ENCODE measurements at places on chromosomes 2 and 18.

- DNase-seq = no peak
These were observed 311.8 kb downstream of the LNPK start for GRCh38 chr2:175690113-175690837.

- DNase-seq = no peak
These were observed 809.0 kb upstream of the FAM98A start for GRCh38 chr2:34408100-34408499.

DNA sequence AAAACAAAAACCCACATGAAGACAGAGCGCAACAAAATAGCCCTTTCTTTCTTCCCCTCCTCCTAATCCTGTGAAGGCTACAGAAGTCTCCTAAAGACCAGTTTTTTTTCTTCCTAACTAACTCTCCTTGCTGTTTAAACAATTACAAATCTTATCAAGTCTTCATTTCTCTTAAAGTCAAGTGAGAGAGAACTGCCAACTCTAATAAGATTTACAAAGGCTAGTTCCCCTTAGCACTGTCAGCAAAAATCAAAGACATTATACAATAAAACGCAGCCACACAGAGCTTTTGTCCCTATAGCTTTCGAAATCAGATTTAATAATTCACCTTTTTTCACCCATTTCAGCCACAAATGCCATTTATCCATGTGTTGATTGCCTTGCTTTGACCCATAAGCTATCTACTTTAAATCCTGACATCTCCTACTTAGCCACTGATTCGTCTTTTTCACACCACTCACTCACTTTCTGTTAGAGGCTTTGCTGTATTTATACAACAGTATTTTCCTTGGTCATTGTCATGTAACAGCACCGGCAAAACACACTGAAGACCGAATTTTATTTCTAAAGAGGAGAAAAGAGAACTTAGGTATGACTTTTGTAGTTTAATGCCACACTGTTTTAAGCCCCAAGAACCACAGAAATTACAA lies 5.9 kb downstream of the NRXN1 start:
- DNase-seq = no peak

DNA sequence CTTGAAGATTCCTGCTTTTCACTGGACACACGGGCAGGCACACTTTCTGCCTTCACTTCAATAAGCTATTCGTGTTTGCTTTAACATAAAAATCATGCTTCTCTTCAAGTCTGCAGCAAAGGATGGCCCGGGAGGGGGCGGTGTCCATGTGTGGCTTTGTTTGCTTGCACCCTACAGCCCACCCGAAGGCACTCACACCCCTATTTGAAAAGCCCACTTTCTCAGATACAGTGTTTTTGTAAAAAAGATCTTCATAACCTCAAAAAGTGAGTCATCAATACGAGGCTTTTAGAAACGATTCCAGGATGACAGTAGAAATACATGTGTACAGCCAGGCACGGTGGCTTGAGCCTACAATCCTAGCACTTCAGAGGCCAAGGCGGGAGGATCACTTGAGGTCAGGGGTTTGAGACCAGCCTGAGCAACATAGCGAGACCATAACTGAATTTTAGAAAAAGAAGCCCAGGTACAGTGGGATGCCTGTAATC lies 36.5 kb upstream of the HPCAL1 start:
- no peak for DNase-seq

- no peak for DNase-seq
These were observed 42.7 kb upstream of the PHLPP1 start for GRCh38 chr18:62672600-62672999.

DNA sequence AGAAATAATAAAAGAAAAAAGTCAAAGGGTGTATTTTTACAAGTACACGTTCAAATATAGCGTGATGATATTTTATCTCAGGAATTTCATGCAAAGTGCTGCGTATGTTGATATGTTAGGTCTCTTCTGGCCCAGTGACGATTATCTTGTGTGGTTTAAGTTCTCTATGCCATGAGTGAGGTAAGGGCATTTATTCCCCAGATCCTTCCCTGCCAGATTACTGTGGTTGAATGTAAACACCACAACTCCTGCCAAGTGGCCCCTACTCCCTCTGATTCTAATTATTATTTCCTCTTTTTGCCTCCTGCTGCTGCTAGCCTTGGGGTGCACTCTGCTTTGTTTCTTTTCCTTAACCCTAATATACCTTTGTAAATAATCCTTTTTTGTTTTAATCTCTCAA lies 12.2 kb downstream of the SCN2A start:
- DNase-seq = no peak

- DNase-seq = no peak
These were observed 90.0 kb downstream of the SEPTIN10 start for GRCh38 chr2:109523536-109524361.

- DNase-seq = no peak
These were observed 324.0 kb upstream of the UBE2E3 start for GRCh38 chr2:180656455-180656847.

DNA sequence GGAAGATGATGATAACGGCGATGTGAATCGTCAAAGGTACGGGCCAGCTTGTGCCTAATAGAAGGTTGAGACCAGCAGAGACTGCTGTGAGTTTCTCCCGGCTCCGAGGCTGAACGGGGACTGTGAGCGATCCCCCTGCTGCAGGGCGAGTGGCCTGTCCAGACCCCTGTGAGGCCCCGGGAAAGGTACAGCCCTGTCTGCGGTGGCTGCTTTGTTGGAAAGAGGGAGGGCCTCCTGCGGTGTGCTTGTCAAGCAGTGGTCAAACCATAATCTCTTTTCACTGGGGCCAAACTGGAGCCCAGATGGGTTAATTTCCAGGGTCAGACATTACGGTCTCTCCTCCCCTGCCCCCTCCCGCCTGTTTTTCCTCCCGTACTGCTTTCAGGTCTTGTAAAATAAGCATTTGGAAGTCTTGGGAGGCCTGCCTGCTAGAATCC lies 3.0 kb downstream of the FZD7 start:
- DNase-seq = no peak

GRCh38 chr2:46131-46470 lies 204 bp downstream of the FAM110C start:
- no peak for DNase-seq

DNA sequence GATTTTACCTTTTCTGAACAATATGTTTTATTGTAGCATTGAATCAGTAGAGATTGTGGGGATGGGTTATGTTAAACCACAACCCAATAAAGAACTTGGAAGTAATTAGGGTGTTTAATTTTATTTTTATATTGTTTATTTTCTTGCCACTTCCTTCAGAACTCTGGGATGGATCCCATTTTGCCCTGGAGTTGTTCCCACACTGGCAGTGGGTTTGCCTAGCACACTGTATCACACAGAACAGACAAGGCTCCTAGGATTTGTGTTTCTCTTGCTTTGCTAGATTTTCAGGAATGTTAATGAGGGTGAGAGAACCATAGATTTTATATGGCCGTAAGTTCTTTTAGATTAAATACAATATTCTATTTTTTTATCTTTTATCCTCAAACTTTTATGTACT lies 59.0 kb downstream of the TANK start:
- DNase-seq = no peak

DNA sequence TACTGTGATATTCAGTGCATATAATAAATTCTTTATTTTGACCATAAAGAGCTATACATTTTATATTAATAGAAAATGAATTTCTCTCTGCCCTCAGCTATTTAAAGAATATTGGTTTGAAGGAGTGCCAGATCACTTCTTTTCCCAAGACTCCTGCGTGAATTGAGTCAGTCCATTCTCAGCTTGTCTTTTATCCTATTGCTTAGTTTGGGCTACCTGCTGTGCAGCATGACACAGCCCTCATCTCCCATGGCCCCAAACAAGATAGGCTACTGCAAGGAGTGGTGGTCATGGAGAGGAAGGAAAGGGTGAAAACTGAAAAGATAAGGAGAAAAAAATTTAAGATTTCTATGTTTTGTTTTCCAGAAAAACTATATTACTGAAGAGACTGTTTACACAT lies 10.1 kb upstream of the FBXO11 start:
- no peak for DNase-seq

GRCh38 chr2:224032283-224032682 lies 6.8 kb downstream of the SERPINE2 start:
- no peak for DNase-seq

- no peak for DNase-seq
These were observed 3.5 kb upstream of the LANCL1 start for GRCh38 chr2:210480079-210480478.

GRCh38 chr2:195413944-195414343 lies 243.1 kb upstream of the SLC39A10 start:
- DNase-seq = no peak

DNA sequence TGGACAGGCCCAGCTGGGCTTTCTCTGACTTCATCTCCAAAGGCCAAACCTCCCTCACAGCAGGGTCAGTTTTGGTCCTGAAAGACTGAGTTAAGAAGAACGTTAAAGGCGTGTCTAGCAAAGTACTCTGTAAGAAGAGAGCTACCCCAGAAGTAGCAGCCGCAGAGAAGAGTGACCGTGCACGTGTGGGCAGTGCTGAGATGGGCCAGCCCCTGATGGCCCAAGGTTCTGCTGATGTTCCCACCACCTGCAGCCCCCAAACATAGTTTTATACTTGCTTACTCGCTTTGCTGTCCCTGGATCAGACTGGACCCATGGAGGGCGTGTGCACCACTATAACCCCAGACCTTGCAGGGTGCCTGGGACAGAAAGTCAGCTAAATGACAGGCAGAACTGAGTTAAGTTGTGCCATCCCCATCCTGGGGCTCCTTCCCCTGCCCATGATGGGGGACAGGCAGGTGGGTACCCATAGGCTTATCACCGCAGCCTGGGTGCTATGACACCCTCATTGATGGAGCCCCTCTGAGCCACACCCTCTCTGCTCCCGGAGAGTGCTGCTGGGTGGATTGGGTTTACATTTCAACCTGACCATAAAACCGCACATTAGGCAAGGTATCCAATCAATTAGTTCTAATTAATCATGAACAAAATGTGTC lies 367.3 kb upstream of the HS6ST1 start:
- no peak for DNase-seq

DNA sequence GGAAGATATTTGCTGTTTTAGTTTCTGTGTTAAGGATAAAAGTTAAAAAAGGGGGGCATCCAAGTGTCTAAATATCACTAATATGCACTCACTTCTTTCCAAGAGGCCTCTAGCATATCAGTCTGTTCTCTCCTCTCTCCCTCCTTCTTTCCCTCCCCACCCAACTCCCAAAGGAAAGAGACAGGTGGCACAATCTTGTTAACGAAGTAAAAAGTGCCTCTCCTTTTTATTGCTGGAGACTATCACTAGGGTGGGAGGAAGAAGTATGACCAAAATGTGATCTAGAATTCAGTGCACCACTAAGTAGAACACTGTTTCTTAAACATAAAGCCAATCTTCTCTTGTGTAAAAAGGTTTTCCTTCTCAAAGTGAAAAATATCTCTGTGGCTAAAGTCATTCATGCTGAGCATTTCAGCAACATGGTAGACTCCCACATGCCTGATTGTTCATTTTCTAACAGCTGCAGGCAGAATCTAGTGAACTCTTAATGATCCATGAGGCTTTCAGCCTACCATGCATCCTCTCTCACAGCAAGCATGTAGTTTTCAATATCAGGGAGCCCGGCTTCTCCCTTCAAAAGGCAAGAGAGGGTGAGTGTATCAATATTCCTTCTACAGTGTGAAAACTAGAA lies 39.5 kb downstream of the RNU4ATAC start:
- no peak for DNase-seq

- DNase-seq = no peak
These were observed 33.0 kb downstream of the INPP5D start for GRCh38 chr2:233093166-233093448.

DNA sequence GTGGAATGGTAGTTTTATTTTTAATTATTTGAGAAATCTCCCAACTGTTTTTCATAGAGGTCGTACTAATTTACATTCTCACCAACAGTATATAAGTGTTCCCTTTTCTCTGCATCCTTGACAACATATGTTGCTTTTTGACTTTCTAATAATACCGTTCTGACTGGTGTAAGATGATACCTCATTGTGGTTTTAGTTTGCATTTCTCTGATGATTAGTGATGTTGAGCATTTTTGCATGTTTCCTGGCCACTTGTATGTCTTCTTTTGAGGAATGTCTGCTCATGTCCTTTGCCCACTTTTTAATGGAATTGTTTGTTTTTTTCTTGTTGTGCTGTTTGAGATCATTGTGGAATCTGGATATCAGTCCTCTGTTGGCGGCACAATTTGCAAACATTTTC lies 242.5 kb downstream of the ZNF521 start:
- DNase-seq = no peak

DNA sequence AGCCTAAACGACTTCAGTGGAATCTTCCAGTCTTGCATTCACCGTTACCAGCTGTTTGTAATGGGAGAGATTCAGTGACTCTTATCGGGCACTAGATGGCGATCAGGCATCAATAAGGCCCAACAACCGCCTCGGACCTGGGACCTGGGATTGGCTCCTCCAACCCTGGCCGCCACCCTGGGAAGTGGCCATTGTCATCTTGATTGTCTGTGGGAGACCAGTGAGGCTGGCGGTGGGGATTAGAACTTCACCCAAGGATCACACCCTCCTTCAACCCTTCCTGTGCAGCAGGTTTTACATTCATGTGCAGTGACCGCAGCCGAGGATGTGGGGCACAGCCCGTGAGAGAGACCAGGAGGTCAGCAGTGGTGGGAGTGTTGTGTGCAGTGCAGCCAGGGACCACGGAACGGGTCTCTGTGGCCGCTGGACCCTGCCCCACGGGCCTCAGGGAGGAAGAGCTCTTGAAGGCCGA lies 85.3 kb downstream of the SPP2 start:
- DNase-seq = peak; percentile 25

GRCh38 chr2:219593154-219593553 lies 4.5 kb upstream of the STK11IP start:
- DNase-seq = no peak

DNA sequence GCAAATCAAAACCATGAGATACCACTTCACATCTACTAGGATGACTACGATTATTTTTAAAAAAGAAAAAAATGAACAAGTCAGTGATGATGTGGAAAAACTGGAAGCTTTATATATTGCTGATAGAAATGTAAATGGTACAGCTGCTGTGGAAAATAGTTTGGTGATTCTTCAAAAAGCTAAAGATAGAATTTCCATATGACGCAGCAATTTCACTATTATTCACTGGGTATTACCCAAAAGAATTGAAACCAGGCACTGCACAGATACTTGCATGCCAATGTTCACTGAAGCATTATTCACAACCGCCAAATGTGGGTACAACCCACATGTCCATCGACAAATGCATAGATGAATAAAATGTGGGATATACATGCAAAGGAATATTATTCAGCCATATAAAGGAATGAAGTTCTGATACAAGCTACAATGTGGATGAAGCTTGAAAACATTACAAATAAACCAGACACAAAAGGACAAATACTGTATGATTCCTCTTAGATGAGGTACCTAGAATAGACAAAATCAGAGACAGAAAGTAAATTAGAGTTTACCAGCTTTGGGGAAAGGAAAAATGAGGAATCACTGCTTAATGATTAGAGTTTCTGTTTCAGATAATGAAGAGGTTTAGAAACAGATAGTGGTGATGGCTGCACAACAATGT lies 11.1 kb downstream of the RTTN start:
- DNase-seq = no peak

GRCh38 chr2:23423062-23423872 lies 38.3 kb downstream of the KLHL29 start:
- DNase-seq = no peak

- no peak for DNase-seq
These were observed 281.0 kb downstream of the PRKCE start for GRCh38 chr2:45932278-45932975.
